Motor neuron (in vitro differentiated cells): ENCODE measurements at places on chromosomes 3 and 15.

GRCh38 chr3:64977308-64978100 is 289.7 kb upstream of the ADAMTS9 start:
- ATAC-seq: no peak

DNA sequence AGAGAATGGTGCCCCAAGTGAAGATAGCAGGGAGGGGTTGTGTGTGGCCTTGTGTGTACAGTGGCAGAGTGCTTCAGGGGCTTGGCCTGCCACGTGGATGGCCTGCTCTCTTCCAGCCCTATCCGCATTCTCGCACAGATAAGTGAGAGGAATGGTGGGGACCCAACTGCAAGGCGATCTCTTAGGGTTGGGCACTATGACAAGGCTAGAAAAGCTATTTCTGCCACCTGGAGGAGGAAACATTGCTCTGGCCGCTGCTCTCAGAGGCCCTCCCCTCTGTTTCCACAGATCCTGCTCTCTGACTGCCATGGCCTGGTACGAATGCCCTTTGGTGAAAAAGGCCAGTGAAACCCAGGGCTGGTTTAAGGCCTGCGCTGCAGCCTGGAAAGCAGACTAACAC is 20.6 kb downstream of the EEFSEC start:
- ATAC-seq: peak; percentile 13

DNA sequence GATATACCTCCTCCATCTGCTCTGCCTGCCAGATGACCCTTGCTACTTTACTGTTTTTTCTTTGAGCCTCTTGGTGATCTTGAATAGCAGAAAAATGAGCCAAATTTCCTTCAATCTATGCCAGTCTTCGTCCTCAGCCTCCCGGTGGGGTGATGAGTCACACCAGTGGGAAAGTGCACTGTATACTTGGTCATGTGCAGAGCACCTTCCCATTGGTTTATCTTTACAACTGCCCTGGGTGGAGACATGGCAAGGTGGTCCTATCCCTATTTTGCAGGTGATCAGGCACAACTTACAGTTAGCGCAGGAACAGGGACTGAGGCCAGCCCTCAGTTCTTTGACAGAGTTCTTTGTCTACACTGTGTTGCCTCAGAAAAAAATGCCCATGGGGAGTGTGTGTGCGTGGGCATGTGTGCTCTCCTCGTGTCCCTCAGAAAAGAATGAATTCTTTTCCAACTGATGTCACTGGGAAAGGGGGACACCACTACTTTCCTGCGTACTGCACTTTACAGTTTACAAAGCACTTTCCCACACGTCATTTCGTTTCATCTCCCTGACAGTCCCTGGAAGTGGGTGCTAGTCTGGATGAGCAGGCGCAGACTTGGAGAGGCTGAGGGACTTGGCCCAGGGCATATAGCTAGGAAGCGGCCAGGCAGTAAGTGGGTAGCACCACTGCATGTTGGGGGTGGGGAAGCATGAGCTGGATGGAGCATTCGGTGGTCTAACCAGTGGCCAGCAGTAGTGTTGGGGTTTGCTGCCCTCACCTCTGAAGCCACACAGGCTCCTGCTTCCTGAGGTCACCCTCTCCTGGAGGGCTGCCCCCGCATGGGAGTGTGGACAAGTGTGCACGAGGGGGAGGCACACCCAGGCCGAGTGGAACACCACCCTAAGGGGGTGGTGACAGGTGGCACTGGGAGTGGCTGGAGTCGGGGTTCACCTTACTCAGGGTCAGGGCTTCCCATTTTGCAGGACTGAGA is 24.1 kb downstream of the SMAD3 start:
- ATAC-seq: no peak

- no peak for ATAC-seq
Measured at GRCh38 chr3:126107957-126108675, 24.2 kb upstream of the SLC41A3 start.

DNA sequence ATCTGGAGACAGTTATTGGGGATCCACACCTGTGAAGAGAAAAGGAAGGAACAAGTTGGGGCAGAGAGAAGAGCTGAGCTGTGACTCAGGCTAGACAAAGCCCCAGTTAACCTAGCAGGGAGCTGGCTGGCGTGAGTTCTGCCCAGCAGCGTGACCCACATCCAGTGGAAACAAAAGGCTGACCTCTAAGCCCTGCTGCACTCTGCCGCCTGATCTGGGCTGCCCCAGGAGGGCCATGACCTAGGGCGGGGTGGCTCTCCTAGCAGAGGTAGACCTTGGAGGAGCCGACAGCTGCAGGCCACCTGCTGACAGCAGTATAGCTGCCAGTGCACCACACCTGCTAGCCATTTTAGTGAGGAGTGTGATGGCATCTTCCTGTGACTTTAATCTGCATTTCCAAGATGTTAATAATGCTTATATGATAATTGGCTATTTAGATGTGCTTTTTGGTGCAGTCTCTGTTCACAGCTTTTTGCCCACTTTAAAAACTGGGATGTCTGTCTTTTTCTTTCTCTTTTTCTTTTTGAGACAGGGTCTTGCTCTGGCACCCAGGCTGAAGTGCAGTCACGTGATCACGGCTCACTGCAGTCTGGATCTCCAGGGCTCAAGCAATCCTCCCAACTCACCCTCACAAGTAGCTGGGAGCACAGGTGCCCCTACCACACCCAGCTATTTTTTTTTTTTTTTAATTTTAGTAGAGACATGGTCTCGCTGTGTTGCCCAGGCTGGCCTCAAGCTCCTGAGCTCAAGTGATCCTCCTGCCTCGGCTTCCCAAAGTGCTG is 78.1 kb downstream of the LSM3 start:
- peak; percentile 62 for ATAC-seq

- no peak for ATAC-seq
Measured at GRCh38 chr3:10180289-10180688, 15.6 kb downstream of the IRAK2 start.

- ATAC-seq: no peak
Measured at GRCh38 chr3:127371334-127371733, 83.5 kb upstream of the PRR20G start.

GRCh38 chr15:58441376-58442070 is 9.7 kb downstream of the LIPC start:
- ATAC-seq: peak; percentile 60

DNA sequence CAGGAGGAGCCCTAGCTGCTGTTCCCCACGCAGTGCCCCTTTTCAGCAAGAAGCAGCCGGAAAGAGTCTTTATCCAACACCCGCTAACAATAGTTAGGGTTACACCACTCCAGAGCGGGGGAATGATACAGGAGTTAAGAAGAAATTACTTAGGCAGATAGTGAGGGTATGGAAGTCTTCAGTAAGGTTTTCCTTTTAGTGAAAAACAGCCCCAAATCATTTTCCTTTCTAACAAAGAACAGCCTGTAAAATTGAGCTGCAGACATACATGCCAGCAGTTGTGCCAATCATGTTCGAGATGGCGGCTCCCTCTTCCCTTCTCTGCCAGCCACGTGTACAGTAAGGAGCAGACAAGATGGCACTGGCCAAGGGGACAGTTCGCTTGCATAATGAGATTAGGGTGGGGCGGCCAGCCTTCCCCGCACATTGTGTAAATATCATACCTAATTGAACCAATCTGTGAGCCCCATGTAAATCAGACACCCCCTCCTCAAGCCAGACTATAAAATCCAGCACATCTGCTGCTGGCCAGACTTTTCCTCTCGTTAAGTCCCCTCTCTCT is 18.5 kb upstream of the SENP5 start:
- peak; percentile 94 for ATAC-seq
